ENCODE measurements at places on chromosomes 5 and 9. TPM values are rescaled to one million over a fixed set of nuclear protein-coding genes. Genes with fewer than 3 reads are reported as not detected.

Gene CRHBP
- total RNA-seq = 0.32 TPM

Gene STING1
- 179 TPM for total RNA-seq

Gene INSL6
- not detected for total RNA-seq

Gene PCDHGB4
- 3.6 TPM for total RNA-seq

Gene OGN
- total RNA-seq = 156 TPM

Gene ASPN
- total RNA-seq = 43.5 TPM

- DNase-seq = no peak
These were observed 28.6 kb downstream of the IDNK start for GRCh38 chr9:83651558-83651957.

- DNase-seq = peak; percentile 21
These were observed 67.7 kb downstream of the NDFIP1 start for GRCh38 chr5:142176255-142176654.

- DNase-seq = no peak
These were observed 928.5 kb downstream of the TLE4 start for GRCh38 chr9:80500300-80500699.

GRCh38 chr5:78557601-78558000 lies 91.0 kb downstream of the LHFPL2 start:
- DNase-seq = no peak

GRCh38 chr9:93248386-93249040 lies 64.6 kb downstream of the WNK2 start:
- no peak for DNase-seq

DNA sequence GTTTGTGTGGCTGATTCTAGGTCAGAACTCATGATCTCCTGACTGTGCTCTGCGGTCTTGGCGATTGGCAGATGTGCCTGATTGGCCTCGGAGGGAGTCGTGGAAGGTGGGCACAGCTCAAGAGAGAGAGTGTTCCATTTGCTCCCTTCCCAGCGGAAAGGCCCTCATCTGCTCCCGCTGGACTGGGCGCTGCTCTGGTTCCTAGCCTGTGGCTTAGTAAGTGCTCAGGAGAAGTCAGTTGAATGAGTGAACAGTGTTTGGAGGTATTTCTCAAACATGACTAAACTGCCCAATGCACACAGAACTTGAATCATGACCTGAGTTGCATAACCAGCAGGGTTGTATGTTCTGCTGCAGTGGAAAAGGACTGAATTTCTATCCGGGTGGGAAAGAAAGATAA lies 120.2 kb upstream of the PITX1 start:
- DNase-seq = peak; percentile 24

GRCh38 chr5:59593439-59594007 lies 300.0 kb downstream of the PDE4D start:
- DNase-seq = no peak

- no peak for DNase-seq
These were observed 12.2 kb downstream of the UBAC1 start for GRCh38 chr9:135948968-135949367.

- DNase-seq = no peak
These were observed 467.7 kb upstream of the ACO1 start for GRCh38 chr9:31916591-31917241.

- no peak for DNase-seq
These were observed 24.4 kb downstream of the ERAP1 start for GRCh38 chr5:96783326-96783725.

DNA sequence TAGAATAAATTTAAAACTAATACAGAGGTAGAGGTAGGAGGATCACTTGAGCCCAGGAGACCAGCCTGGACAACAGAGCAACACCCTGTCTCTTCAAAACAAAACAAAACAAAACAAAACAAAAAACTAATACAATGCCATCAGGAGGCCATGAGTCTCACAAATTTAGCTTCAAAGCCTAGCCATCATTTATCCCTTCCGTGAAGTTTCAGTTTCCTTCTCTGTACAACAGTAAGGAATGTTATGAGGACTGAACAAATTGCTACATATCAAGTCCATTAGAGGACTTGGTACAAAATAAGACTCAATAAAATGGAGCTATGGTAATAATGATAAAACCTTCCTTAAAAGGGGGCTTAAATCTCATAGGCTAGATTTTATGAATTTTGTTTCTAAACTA lies 60.8 kb downstream of the MAPKAP1 start:
- no peak for DNase-seq

DNA sequence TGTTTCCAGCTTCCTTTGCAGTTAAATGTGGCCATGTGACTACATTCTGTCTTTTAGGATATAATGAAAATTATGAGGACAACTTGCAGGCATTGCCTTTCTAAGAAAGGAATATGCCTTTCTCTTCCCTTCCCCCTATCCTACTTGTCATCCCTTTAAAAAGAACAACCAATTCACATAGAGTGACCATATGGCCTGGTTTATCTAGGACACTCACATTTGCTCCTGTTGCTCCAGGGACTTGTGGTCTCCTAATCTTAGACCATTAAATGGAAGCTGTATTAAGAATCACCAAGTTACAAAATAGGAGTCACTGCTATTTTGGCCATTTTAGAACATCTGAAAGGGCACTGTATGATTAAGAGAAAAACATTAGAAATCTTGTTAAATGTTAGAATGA lies 520.3 kb downstream of the DTWD2 start:
- DNase-seq = no peak

- no peak for DNase-seq
These were observed 101.4 kb upstream of the SPEF2 start for GRCh38 chr5:35516271-35516670.

GRCh38 chr5:99116526-99116925 lies 187.7 kb upstream of the CHD1 start:
- no peak for DNase-seq

GRCh38 chr5:23627976-23628375 lies 120.6 kb downstream of the PRDM9 start:
- no peak for DNase-seq

Measured in ascending aorta (tissue), 2 donors.